Inflammatory macrophage treated with lipopolysaccharide for 1 hour (primary cell): ENCODE measurements at places on chromosomes 12 and 14.

DNA sequence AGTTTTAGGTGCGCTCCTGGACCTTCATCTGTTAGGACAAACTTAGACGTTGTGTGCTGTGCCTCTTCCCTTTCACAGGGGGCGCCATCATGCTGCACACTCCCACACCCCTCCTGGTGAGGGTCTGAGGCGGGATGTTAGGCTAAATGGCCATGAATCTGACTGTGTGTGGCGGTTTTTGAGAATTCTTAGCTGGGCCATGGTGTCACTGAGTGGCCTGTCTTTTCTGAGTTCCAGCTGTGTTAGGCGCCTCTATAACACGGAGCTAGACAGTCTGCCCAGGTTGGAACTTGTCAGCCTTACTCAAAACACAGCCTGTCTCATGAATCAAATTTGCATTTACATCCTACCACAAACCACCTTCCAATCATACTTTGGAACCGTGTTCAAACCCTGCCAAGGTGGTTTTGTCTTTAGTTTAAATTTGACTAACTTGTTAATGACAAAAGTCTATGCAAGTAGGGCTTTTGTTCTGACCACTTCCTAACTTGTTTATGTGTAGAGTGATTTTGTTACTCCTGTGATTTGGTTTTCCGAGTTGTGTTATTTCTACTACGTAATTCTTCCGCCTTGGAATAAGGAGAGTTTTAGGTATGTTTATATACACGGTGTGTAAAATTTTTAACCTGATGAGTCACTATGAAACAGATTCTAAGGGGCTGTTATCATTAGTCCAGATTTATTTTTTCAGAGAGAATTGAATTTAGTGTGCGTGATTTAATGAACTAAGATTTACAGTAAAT, 19.6 kb downstream of the ACVR1B start:
- no peak for DNase-seq

- DNase-seq = peak; percentile 58
Measured at GRCh38 chr12:108335349-108336119, 3.6 kb downstream of the CMKLR1 start.

DNA sequence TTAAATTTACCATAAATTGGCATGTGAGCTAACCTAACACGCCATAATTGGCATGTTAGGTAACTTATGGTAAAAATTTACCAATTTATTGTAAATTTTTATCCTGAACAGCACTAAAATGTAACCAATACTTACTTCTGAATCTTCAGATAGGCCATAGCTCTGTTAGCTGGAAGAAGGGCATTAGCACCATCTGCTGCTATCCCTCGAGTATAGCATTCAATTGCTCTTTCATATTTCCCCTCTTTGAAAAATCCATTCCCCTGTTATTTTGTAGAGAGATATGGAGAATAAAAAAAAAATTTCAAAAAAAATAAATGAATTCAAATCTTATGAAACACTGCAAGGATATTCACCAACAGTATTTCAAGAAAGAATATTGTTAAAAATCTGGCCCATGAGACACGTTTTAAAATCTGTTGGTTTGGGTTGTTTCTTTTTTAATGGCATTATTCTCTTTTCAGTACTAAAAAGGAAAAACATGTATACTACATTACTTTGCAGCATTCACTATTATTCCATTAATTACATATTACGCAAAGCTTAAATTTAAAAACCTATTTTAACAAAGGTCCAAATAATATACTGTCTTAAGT, 19.1 kb downstream of the RPAP3 start:
- DNase-seq = peak; percentile 25

DNA sequence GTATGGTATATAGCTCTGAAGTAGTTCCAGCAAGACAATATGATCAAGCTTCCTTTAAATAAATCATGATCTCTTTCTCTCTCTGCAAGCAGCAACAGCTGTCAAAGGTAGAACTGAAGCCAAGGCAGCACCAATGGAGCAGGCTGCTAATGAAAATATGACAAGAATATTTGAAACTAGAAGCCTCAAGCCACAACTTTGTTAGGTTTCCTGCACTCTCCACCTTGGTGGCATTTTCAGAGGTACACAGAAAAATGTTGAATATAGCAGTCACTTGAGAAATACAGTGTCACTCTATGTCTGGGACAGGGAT, 43.8 kb upstream of the PSMA6 start:
- no peak for DNase-seq

GRCh38 chr14:102493096-102493495, 16.5 kb downstream of the ANKRD9 start:
- no peak for DNase-seq
